ENCODE measurements at places on chromosomes 3 and 15.

GRCh38 chr15:55241891-55242290 is 45.1 kb upstream of the RSL24D1 start:
- DNase-seq = no peak

DNA sequence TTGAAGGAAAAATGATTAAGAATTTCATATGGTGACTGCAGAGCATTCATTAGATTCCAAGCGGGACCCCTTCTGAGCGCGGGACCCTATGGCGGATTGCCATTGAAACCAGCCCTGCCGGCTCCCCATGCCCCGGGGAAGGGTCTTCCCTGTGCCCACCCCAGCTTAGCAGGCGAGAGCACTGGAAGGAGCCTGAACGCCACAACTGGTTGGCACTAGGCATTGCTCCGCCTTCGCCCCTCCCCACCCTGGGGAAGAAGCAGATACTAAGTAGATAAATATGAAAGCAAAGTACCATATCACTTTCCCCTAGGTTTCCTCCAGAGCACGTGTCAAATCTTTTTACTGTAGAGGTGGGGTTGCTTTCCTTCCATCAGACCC is 70.7 kb downstream of the CYP19A1 start:
- DNase-seq = no peak

GRCh38 chr15:85600001-85600400 is 194.7 kb downstream of the KLHL25 start:
- no peak for DNase-seq

GRCh38 chr3:41158947-41159346 is 40.4 kb upstream of the CTNNB1 start:
- no peak for DNase-seq

DNA sequence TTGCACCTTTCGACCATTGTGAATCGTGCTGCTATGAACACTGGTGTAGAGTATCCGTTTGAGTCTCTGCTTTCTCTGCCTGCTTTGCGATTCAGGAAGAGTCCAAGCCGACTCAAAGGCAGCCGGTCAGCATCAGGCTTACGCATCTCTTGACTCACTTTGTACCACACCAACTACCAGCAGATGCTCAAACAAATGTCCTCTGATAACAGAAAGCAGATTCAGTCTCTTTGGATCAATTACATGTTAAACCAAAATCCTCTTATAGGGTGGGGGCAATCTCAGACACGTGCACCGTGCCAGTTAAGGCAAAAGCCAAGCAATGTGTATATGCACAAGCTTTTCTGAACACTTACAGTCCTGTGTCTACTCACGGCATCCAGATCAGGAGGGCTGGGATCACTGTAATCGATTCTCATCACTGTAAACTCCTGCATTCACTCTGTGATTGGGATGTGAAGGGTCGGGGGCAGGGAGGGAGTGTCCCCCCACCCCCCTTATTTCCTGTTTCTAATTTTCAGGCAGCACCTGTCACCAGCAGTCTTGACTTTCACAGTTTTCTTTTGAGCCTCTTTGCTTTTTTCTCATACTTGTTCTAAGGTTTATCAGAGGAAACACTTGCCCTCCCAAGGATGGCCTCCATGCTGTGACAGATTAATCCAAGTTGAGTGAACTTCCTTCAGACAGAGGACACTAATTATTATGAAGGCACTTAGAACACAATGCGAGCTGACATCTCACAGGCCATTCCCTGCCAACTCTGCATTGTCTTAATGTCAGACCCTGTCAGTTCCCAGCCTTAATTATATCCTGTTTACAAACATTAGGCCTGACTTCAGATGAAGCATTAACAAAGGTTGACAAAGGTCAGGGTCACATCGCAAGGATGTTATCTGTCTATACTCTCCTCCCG is 153.5 kb downstream of the MECOM start:
- no peak for DNase-seq

GRCh38 chr15:99320374-99321215 is 69.3 kb downstream of the LRRC28 start:
- DNase-seq = no peak

DNA sequence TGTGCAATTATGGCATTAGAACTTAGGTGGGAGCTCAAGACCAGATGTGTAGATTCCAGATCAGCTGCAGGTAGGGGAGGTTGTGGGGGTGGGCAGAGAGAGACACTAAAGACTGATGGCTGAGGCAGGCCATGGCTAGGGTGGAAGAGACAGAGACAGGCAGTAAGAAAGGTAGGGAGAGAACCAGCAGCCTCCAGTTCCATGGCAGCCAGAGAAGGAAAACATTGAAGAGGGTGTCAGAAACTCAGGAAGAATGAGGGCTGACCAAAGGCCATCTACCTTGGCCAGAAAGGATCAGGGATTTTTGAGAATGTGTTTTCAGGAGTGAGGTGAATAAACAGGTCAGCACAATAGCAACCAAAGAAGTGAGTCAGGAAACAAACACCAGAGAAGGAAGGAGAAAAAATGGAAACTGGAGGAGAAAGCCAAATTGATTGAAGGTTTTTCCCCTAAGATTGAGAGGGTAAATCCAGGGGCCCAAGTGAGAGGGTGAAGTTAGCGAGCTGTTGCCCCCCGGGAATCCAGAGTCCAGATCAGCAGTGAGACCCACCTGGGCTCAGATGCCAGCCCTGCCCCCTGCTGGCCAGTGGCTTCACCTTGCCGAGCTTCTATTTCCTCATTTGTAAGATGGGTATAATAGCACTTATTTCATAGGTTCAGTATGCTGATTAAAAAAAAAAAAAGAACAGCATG is 41.0 kb downstream of the ABHD2 start:
- DNase-seq = no peak

GRCh38 chr15:80580106-80580505 is 115.0 kb upstream of the ABHD17C start:
- DNase-seq = no peak

- no peak for DNase-seq
These were observed 265.6 kb upstream of the THBS1 start for GRCh38 chr15:39315206-39315850.

DNA sequence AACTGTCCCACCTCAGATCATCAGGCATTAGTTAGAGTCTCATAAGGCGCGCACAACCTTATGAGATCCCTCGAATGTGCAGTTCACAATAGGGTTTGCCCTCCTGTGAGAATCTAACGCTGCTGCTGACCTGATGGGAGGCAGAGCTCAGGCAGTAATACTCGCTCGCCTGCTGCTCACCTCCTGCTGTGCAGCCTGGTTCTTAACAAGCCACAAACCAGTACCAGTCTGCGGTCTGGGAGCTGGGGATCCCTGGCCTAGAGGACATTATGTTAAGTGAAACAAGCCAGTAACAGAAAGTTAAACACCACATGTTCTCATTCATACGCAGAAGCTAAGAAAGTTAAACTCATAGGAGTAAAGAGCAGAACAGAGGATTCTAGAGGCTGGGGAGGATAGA is 47.0 kb downstream of the MAP3K13 start:
- no peak for DNase-seq

- DNase-seq = no peak
These were observed 63.5 kb upstream of the FSIP1 start for GRCh38 chr15:39846108-39846507.

GRCh38 chr15:60797444-60798040 is 318.6 kb upstream of the ICE2 start:
- DNase-seq = no peak

- no peak for DNase-seq
These were observed 159.6 kb downstream of the GBE1 start for GRCh38 chr3:81601707-81602305.

DNA sequence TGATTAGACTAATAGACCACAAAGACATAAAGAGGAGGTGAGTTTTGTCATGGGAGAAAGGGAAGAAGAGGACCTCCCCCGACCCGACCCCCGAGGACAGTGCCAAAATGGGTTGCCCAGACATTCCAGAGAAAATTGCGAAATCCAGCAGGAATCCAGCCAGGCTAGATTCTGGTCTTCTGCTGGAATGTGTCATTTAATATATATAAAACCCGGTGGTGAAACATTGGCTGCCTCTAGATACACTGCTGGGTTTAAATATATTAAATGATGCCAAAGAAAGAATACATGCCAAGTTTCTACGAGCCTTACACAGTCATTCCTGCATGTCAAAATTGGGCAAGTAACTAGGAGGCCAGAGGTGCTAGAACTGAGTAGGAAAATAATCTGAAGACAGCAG is 45.3 kb upstream of the SPESP1 start:
- no peak for DNase-seq

GRCh38 chr15:93428150-93428549 is 339.1 kb upstream of the RGMA start:
- DNase-seq = no peak

DNA sequence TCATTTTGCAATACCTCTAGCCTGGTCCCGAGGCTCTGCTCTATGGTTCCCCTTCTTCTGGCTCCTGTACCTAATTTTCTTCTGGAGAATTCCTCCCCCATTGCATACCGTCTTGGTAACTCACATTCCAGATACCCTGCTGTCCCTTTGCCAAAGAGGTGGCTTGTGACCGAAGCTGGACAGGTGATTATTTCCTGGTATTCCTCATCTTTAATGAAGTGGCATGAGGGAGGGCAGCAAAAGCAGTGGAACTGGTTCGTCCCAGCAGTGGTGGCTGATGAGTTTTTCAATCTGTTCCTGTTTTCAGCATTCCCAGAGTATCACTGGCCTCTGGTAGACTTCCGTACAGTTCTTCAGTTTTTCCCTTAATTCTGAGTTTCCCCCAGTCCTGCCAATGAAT is 186.2 kb upstream of the CADPS start:
- DNase-seq = no peak

DNA sequence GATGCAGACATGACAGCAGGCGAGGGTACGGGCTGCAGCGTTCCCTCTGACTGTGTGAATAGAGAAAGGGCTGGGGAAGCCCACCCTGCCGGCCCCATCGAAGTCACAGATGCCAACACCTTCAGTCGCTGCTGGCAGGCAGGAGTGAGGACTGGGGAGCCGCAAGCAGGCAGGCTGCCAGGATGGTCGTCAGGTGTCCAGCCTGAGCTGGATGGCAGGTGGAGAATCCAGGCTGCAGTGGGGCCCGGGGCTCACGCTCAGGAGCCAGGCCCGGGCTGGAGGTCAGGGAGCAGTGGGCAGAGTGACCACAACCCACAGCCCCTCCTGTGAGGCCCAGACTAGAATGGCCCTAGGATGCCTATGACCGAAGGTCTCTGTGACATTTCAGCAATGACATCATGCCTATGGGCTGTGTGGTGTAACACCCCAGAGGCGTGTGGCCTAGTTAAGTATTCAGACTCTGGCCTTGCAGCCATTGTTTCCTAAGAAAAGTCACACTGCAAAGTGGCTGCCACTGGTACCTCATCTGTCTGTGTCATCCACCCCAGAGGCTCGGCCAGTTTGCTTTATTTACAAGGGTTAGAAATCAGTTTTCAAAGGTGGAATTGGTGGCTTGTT is 15.7 kb downstream of the PRR23E start:
- DNase-seq = no peak

DNA sequence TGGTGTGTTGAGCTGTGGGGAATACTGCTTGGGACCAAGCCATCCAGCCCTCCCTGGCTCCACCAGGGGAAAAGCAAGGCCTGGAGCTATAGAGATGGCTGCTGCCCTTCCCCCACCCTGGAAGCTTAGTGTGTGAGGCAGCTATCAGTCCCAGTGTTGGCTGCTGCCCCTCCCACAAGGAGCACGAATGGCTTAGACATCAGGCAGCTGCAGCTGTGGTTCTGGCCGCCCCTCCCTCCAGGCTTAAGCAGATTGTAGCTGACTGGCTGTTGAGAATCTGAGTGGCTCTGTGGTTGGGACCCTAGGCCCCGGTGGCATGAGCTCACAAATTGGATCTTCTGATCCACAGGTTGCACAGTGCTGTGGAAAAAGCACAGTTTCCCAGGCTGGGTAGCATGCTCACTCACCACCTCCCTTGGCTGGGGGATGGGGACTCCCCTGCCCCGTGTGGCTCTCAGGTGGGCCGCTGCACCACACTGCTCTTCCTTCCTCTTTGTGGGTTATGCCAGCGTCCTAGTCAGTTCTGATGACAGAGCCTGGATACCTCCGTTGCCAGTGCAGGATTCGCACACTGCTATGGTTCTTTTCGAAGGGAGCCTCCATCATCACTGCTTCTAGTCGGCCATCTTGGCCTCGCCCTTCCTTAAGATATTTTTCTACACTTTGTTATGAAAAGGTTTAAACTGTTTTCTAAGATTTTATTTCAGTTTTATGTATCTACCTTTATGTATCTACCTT is 21.2 kb upstream of the SUCNR1 start:
- no peak for DNase-seq

DNA sequence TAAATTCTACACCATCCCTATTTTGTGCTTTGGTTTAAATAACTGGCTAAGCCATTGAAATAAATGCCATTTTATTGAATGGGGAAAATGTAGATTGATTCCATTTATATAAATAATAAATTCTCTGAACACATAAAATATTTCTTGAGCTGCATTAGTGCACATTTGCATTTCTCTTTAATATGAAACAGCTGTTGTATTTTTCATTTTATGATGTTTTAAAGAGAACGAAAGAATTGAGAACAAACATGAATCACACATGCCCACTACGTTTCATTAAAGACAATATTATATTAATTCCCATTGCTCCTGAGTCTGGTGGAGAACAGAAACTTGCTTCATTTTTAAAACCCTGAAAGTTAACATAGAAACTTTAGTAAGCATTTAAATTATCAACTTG is 235.7 kb upstream of the CFAP20DC start:
- no peak for DNase-seq

GRCh38 chr3:187237741-187238140 is 40.5 kb downstream of the RTP1 start:
- no peak for DNase-seq

DNA sequence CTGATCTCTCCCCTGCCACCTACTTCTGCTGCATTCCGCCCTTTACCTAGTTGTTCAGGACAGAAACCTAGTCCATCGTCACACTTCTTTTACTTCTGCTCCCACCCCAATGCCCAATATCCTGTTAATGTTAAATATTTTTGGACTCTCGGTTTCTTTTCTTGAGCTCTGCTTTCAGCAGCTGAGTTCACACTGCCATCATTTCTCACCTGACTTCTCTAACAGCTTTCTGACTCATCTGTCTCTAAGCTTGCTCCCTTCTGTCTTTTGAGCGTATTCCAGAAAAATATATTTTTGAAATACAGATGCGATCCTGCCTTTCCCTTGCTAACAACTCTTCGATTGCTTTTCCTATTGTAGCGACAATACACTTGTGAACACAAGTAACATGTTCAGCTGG is 183.4 kb downstream of the KLHL25 start:
- DNase-seq = no peak

GRCh38 chr3:187721055-187721454 is 18.7 kb upstream of the RTP2 start:
- DNase-seq = no peak

GRCh38 chr15:33963831-33964664 is 4.2 kb upstream of the CHRM5 start:
- no peak for DNase-seq

- DNase-seq = no peak
These were observed 126.6 kb upstream of the MME start for GRCh38 chr3:154953538-154953937.

- DNase-seq = no peak
These were observed 62.7 kb downstream of the PDIA5 start for GRCh38 chr3:123129532-123129931.

DNA sequence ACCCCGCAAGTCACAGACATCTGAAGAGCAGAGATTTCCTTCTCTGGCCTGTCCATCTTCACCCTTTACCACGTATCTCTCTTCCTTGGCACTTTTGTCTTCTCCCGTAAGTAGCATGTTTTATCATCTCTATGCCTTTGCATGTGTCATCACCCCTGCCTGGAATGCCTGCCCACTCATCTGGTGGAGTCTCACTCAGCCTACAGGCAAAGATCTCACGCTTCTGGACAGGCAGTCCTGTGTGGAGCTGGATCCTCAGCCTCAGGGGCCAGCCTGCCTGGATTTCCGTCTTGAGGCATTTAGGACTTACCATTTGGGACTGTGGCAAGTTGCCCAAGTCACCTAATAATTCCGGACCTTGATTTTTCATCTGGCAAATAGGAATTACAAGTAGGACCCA is 114.3 kb upstream of the CACNA2D3 start:
- no peak for DNase-seq

Data from urinary bladder (tissue), 4 donors.